ENCODE measurements at places on chromosomes 2 and 18.

GRCh38 chr2:8505311-8505920 lies 176.4 kb upstream of the ID2 start:
- no peak for DNase-seq

GRCh38 chr2:218959761-218960308 lies 369 bp downstream of the CDK5R2 start:
- peak; percentile 49 for DNase-seq

GRCh38 chr2:181697126-181697525 lies 16.8 kb upstream of the NEUROD1 start:
- DNase-seq = no peak

GRCh38 chr2:76310894-76311633 lies 600.3 kb upstream of the GCFC2 start:
- DNase-seq = no peak

DNA sequence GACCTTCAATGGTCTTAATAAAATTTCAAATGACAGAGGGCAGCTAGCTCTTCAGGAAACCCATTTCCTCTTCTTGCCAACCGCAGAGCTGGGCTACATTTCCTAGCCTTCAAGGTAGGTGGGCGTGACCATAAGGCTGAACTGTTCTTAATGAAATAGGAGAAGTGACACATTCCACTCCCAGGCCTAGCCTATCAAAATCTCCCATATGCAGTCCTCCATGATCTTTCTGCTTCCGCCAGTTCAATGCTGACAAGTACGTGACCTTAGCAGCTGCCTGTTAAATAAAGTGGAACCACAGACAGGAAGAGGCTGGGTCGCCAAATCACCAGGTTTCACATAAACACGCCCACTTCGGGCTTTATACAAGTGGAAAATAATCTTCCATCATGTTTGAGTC lies 13.2 kb downstream of the SERPINE2 start:
- DNase-seq = no peak

DNA sequence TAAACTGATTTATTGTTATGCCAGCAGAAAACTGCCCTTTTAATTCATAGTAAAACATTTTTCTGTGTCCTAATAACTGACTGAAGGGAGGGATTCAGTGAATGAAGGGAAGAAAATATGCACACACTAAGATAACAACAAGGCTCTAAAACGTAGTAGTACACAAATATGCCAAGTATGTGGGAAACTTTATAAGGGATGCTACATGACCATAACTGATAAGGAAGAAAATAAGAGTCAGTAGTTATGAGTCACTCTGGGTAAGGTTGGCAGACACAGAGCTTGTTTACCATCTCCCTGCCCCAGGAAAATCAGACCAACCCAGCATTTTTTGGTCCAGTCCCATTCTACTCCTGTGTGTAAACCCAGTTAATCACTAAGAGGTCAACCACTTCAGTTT lies 124.2 kb downstream of the RPRM start:
- DNase-seq = no peak

GRCh38 chr2:31334311-31335026 lies 80.1 kb downstream of the XDH start:
- DNase-seq = no peak

GRCh38 chr2:71505086-71505769 lies 51.9 kb downstream of the DYSF start:
- peak; percentile 71 for DNase-seq

DNA sequence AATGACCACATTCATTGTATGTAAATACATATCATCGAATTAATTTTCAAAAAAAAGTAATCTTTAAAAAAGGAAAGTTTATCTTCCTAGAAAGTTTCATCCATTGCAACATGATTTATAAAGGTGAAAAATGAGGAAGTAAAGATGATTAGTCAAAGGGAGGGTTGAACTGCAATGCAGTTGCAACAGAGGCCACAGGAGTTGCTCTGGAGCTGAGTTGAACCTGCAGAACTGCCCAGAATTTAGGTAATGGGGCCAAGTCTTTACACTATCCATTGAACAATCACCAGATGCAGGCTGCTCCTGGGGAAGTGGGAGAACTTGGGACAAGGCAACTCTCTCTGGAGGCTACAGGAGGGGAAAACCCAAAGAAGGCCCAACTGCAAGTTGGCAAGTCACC lies 390.7 kb downstream of the METTL4 start:
- no peak for DNase-seq

GRCh38 chr18:61606068-61606660 lies 272.9 kb downstream of the CDH20 start:
- no peak for DNase-seq

DNA sequence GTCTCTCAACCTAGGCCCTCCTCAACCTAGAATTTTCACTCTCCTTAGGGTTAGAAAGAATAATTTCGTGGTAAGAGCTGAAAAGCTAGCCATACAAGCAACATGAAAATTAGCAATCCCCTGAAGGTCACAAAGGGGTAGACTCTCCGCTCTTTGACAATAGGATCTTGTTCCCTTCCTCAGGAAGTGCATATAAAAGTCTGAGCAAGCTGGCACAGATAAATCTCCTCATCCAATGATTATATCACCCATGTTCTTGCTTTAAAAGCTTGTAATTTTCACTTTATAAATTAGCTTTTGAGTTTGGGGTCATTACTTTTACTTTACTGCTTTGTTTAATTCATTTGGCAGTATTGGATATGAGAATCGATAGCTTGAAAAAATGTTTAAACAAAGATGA lies 852.3 kb upstream of the CRIM1 start:
- no peak for DNase-seq

DNA sequence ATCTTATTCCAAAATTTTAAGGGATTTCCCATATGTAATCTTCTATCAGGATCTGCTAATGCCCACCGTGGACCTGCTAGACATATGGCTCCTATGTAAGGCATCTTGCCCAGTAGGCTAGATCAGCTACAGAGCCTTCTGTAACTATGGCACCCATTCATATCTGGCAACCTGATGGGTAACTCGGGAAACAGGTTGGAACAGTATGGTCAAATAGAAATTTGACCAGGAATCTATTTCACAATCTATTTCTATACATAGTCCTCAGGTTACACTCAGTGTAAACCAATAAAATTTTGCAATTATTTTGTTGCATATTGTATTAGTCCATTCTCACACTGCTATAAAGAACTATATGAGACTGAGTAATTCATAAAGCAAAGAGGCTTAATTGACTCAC lies 93.3 kb downstream of the ST6GAL2 start:
- DNase-seq = no peak

GRCh38 chr2:156474401-156474800 lies 38.2 kb downstream of the GPD2 start:
- DNase-seq = no peak

DNA sequence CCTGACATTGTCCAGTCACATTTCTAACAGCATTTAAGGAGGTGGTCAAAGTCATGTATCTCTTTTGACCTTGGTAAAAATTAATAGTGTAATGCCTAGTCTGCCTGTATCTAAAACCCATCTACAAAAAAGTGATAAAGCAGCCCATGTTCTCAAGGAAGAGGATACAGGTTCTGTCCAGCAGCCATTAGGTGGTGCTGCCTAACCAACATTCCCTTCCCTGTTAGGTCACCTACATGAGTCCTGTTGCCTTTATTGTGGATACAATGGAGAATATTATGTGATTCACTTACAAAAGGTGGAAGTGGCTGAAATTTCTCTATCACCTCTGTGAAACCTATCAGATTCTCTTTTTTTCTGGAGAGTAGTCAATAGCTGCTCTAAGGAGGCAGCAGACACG lies 52.5 kb downstream of the AQP4 start:
- no peak for DNase-seq

GRCh38 chr2:15730545-15731212 lies 139.0 kb downstream of the DDX1 start:
- DNase-seq = peak; percentile 95

DNA sequence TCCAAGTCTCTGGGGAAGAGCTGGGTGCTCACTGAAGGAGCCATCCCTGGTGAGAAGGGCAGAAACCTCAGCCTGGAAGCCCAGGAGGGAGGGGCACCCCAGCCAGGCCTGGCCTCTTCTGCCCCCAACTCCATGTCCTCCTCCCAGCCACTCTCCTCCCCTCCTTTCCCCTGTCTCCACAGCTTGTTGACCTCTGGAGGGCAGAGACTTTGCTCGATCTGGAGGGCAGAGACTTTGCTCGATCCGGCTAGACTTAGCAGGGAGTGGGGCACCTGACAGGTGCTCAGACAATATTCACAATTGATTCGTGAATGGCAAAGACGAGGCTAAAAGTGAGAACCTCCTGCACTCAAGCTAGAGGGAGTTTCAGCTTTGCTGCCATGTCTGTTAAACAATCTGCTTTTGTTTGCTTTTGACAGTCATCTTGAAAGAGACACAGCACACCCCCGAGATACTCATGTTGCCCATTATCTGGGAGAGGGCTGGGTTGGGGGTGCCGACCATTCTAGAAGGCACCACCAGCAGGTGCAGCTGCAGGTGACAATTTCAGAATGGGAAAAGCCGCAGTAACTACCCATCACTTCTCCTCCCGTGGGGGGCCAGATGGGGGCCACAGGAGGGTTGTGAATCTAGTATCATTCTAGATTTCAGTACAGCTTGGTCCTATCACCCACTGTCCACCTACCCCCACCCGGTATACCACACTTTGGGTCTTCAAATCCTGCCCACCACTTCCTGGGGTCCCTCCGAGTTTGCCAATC lies 54.8 kb downstream of the DNMT3A start:
- DNase-seq = no peak

GRCh38 chr18:56532176-56532840 lies 106.1 kb downstream of the TXNL1 start:
- no peak for DNase-seq

DNA sequence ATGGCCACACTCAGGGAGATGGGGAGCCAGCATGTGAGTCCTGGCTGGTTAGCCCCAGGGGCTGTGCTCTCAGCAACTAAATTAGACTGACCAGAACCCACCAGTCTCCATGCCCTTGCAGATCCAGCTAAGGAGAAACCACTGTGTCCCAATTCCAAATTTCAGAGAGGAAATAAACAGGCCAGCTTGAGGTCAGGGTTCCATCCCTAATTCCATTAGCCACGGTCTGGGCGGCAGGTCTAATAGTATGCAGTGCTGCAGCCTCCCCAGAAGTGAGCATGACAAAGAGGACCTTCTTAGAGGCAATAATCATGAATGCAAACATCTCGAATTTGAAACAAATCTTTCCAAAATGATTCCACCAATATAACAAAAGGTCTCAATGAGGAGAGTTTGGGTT lies 671.2 kb downstream of the BCL11A start:
- DNase-seq = no peak

DNA sequence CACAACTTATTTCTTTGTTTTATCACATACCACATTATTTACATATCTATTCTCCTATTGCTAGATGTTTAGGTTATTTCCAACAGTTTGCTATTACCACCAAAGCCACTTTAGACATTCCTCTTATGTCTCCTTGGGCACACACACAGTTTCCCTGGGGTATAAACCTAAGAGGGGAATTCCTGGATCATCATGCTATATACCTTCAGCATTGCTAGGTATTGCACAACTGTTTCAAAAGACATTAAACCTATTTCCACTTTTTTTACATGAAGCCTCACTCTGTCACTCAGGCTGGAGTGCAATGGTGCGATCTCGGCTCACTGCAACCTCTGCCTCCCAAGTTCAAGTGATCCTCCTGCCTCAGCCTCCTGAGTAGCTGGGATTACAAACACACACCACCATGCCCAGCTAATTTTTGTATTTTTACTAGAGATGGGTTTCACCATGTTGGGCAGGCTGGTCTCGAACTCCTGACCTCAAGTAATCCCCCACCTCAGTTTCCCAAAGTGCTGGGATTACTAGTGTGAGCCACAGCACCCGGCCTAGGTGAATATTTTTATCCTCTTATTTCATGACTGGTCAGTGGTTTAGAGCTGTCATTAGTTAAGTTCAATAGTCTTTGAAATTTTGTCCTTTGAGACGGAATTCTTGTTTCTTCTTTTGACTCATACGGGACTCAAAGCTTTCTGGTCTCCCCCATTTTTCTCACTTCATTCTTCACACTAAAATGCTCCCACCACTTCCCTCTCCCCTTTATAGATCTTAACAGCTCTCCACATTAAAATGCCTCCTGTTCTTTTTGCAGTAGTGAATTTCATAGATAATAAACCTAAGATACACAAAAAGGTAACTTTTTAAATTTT lies 30.3 kb downstream of the SULT1C4 start:
- no peak for DNase-seq

DNA sequence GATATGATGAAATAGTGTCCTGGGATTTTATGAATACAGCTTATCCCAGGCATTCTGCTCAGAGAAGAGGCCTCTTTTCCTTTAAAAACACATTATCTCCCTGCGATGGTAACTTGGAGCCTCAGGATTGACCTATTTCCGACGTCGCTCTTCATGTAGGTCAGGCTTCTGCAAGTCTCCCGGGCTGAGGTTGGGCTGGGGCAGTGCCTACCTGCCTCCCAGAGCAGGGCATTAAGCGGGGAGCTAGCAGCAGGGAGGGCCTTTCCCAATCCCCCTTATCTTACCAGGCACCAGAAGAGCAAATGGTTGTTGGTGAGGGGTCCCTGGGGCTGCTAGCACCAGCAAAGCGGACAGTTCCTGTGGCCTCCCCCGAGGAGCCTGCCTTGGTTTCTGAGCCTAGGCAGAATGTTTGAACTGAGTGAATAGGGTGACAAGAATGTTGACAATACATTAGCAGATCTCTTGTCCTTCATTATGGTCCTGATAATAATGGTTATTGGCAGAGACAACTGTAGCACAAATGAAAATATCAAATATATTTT lies 60.2 kb downstream of the TRPM8 start:
- DNase-seq = peak; percentile 43

DNA sequence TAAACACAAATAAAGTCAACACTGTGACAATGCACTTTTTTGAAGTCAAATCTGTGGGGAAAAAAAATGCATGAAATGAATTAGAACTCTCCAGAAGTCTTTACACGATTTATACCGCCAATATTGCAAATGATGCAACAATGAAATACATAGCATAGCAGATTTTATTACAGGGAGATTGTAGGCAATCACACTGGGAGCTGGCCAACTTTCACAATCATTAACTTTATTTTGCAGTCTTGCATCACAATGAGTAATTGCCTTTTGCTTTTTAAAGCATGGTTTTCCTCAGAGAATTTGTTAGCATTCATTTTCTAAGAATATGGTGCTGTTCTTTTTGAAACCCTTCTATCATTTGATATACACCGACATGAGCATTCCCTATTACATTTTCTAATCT lies 366.4 kb upstream of the FSIP2 start:
- no peak for DNase-seq

DNA sequence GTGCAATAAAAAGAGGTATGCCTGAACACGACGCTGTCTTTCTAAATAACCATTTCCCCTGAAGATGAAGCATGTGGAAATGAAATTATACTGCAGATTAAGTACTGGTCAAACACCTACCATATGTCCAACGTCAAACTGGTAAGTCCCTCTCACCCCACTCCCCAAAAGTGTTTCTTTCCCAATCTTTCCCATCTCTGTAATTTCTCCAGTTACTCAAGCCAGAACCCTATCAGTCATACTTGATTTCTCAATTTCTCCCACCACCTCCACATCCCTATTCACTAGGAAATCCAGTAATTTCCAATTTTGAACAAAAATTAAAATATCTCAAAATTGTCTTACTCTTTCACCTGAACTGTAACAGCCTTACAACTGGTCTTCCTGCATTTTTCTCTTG lies 29.2 kb downstream of the HDHD2 start:
- DNase-seq = no peak

- DNase-seq = no peak
Observed at GRCh38 chr2:18719978-18720775, 130.8 kb upstream of the NT5C1B start.
